NCI-H1436 treated with DMSO at 0.1 percent for 48 hours (cell line): ENCODE measurements at places on chromosomes 5 and 9.

DNA sequence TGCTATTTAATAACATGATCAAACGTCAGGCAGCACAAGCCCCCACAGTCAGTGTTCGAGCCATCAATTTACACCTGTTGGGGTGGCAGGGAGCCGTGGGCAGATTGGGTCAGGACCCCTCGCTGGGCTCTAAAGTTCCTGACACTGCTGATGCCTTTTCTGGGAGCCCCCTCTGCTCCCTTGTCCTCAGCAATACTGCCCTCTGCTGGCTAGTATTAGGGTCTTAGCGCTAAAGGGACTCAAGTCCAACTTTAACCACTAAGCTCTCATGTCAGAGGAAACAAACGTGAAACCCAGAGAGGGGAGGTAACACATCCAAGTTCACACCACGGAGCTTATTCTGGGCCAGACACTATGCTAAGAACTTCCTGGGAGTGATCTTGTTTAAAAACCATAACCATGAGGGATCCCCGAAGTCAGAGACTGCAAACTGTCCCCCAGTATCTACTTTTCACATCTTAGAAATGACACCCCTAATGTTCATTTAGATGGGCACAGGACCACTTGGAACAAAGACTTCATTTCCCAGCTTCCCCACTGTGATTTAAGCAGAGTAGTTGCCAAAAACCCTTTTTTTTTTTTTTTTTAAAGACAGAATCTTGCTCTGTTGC lies 20.4 kb downstream of the ANKS6 start:
- DNase-seq, result no peak

DNA sequence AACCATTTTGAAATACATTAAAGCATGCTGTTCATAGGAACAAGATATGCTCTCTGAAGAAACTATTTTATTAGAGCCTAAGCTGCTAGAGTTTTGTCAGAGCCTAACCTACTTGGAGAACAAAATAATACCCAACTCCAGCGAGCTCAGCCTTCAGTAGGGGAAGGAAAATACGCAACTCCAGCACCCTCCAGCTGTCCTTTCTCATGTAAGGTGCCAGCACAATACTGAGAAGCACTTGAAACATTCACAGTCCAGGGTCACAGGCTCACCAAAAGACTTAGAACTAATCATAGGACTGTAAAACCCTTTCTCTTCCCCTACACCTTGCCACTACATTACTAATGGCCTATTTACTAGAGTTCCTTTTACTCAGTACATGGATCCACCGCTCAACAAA lies 18.9 kb downstream of the DPYSL3 start:
- no peak for DNase-seq

DNA sequence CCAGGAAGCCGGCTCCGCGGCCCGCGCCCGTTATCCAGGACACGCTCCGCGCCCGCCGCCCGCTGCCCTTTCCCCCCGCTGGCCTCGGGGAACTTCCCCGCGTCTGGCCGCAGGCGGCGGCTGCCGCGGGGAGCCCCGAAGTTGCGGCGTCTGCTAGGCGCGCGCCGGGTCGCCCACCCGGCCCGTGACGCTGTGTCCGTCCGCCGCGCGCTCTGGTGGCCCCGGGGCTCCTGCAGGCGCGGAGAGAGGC lies 621 bp upstream of the GCNT4 start:
- no peak for DNase-seq

- no peak for DNase-seq
Observed at GRCh38 chr5:134626369-134627014, 6.1 kb downstream of the SAR1B start.

DNA sequence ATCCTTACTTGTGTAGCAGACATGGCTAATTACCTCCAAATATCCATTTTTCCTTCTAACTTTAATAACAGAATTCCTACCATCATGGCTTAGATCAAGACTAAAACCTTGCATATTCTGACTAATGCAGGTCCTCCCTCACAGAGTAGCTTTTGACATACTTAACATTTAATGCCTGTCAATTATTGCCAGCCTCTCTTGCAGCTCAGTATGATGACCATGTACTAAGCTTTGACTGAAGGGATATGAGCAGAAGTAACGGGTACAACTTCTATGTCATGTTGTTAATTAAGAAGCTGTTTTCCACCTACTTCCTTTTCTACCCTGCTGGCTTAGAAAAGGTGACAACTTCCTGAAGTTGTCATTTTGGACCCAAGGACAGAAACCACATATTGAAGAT lies 533.4 kb downstream of the PSAT1 start:
- DNase-seq, result no peak

GRCh38 chr5:179794171-179794570 lies 385 bp downstream of the LTC4S start:
- DNase-seq, result no peak

GRCh38 chr5:151660616-151661495 lies 25.9 kb downstream of the SPARC start:
- DNase-seq, result no peak

- DNase-seq, result no peak
Observed at GRCh38 chr9:110338143-110338542, 480 bp upstream of the TXNDC8 start.

DNA sequence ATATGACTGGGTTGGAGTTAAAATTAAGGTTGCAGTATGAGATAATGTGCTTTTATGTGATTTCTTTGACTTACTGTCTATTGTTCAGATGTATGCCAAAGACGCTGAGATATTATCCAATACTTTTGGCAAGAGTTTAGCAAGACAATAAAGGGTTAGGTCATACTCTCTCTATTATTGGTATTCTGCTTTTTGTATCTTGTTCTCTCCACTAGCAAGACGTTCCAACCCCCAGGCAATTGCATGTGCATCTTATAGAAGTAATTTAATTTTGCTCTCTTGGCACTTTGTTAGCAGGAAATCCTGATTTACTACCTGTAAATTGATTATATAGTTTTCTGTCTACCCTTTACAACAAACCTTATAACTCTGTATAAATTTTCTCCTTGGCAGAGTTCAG lies 1093.6 kb downstream of the CDH9 start:
- DNase-seq, result no peak

GRCh38 chr9:91773156-91773555 lies 176.9 kb downstream of the ROR2 start:
- DNase-seq, result no peak

DNA sequence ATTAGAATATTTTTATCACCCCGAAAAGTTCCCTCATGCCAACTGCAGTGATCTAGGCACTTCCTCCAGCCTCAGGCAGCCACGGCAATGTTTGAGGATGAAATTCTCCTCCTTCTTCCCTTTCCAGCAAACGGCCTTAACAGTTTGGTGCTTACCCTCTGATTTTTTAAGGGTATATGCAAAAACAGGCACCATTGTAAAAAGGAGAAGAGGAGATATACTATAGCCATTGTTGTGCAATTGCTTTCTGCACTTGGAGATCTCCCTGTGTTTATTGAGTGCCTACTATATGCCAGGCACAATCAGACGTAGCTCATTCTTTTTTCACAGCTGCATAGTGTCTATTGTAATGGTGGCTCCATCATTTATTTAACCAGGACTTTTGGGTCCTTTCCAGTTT lies 29.4 kb downstream of the GSN start:
- DNase-seq, result no peak

GRCh38 chr5:88736494-88736893 lies 146.5 kb downstream of the MEF2C start:
- DNase-seq, result no peak

DNA sequence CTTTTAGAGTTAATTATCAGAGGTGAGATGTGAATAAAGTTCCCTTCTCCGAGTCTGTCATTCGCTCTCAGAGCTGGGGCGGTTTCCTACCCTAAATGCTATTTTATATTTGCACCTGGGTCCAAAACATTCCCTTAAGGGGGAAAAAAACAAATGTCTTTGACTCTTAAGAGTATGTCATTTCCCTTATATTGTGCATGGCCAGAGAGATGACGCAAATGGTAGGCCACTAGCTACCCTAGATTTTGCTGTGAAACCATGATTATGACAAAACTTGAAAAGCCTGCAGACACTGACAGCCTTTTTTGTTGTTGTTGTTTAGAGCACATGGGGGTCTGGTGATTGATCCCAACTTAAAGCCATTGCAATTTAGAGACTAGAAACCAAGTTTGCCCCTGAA lies 12.8 kb downstream of the DAB2 start:
- DNase-seq, result no peak

GRCh38 chr5:102715082-102715807 lies 39.9 kb upstream of the PAM start:
- DNase-seq, result no peak

DNA sequence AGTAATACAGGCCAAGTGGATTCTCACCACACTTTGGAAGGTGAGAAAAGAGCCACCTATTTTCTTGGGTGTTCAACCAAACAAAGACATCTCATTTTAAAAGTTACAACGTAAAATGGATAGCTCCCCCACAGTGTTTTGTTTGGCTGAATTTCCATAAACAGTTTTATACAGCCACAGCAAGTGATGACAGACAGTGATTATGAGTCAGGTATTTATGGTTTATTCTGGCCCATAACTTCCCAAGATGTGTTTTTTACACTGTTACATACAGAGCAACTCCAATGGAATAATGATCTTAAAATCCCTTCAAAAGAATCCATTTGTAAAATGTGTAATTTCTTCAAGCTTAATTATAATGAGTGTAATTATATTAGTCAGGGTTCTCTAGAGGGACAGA lies 421.3 kb downstream of the TLE1 start:
- DNase-seq, result no peak

DNA sequence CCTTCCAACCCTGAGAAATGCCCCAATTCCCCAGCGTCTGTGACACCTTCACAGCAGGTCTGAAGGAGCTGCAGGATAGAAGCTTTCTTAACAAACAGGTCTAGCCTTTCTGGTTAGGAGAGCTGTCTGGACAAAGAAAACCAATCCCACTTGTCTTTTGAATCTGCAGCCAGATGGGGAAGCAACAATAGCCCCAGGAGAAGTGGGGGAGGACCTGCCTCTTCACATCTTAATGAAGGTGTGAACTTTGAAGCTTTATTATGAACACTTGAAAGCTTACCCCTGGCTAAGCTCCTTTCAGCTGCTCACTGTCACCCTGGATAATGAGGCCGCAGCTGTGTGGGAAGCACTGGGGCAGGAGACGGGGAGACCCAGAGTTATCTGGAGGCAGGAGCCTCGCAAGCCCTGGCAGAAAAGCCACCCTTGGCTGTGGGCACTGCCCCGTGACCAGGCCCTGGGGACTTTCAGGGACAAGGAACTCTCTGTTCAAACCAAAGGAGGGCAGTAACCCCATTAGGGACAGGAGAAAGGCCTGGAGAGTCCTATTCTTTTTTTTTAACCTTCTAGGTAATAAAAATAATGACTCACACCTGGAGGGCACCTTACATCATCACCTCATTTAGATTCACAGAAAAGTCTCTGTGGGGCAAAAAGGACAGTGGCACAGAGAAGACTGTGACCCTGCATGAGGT lies 151.8 kb upstream of the RAD23B start:
- DNase-seq, result no peak

- no peak for DNase-seq
Observed at GRCh38 chr9:88820055-88820454, 171.2 kb upstream of the S1PR3 start.

DNA sequence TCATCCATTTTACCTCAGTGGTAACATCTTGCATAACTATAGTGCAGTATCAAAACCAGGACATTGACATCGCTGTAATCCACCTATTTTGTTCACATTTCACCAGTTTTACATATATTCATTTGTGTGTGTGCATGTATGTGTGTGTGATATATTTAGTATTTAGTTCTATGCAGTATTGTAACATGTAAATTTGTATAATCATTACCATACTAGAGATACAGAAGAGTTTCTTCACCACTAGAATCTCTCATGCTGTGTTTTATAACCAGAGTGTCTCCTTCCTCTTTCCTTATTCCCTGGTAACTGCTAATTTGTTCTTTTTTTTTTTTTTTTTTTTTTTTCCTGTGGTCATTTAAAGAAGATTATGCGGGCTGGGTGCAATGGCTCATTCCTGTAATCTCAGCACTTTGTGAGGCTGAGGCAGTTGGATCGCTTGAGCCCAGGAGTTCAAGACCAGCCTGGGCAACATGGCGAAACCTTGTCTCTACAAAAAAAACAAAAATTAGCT lies 11.0 kb downstream of the RASA1 start:
- no peak for DNase-seq

DNA sequence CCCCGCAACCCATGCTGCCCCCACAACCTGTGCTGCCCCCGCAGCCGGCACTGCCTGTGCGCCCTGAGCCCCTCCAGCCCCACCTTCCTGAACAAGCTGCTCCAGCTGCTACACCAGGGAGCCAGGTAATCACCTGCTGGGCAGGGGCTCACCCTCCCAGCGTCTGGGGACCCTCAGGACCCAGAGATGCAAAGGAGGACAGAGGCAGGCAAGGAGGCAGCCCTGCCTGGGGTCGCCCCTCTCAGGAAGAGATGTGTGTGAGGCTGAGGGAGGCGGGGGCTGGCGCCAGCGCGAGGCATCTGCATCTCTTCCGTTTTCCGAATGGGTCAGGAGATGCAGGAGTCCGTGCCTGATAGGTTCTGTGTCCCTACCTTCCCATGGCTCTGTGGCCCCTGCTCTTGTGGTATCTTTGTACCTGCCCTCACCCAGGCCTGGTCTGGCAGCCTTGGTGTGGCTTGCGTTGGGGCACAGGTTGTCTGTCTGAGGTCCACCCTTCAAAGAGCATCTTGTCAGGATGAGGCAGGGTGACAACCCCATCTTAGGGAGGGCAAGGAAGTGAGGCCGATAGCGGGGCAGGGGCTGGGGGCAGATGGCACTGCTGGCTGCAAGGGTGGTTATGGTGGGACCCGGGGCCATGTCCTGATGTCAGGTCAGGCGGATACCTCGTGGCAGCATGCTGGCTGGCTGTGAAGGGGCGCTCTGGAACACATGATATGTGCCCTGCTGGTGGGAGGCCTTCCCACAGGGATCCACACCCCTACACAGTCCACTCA lies 75.7 kb downstream of the WNK2 start:
- no peak for DNase-seq

DNA sequence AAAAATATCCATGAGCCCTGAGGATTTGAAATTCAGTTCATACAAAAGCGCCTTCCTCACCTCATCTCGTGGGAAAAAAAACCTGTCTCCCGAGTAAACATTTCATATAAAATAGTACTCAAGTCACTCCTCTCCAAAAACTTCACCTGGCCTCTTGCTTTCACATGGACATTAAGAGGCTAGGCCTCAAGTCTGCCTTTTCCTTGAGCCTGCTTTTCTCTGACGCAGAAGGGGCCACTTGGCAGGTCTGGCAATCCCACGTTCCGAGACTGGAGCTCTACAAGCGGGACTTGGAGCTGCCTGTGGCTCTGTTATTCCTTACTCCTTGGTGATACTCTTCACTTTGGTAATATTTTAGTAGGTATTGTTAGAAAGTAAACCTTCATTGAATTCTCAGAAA lies 26.9 kb upstream of the CKS2 start:
- no peak for DNase-seq

DNA sequence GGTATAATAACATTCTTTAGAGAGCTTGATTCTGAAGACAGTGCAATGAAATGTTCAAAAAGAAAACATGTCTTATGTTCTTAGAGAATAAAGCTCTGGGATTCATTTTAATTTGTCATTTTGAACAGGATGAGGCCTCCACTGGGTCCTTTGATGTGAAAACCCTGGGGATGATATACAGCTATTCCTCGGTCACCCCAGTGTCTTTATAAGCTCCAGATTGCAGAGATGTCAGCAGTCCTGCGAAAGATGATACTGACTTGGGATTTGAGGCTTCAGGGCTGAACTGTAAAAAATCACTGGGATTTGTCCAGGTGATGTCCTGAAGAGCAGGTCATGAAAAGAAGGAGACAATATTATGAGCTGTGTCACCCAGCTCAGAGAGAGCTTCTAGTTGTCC lies 529.7 kb upstream of the ZNF608 start:
- DNase-seq, result no peak

GRCh38 chr9:134346151-134346550 lies 19.9 kb downstream of the RXRA start:
- DNase-seq, result no peak
